ENCODE measurements at places on chromosomes 3 and 15.

DNA sequence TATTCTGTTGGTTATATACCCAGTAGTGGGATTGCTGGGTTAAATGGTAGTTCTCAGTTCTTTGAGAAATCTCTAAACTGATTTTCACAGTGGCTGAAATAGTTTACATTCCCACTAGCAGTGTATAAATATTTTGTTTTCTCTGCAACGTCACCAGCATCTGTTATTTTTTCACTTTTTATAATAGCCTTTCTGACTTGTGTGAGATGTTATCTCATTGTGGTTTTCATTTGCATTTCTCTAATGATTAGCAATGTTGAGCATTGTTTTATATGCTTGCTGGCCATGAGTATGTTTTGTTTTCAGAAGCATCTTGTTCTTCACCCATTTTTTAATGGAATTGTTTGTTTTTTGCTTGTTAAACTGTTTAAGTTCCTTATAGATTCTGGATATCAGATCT, 612.7 kb upstream of the SGO1 start:
- no peak for DNase-seq

DNA sequence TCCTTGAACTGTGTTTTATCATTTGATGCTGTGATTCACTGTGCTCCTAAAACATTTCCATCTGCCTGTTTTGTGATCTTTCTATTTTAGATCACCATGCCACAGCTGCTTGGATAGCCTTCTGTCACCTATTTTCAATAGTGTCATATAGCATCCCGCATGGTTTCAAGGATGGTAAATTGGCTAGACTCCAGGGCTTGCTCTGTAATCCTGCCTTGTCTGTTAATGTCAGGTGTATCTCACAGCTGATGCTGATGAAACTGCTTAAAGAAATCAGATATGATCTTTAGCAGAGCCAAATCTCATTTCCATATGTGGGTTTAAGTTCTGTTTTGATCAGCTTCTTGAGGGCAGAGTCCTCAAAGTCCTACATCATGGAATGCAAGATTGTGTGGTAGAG, 182.2 kb downstream of the UBE2E2 start:
- DNase-seq, result no peak

- DNase-seq, result no peak
Observed at GRCh38 chr3:153681057-153681456, 440.1 kb upstream of the ARHGEF26 start.

DNA sequence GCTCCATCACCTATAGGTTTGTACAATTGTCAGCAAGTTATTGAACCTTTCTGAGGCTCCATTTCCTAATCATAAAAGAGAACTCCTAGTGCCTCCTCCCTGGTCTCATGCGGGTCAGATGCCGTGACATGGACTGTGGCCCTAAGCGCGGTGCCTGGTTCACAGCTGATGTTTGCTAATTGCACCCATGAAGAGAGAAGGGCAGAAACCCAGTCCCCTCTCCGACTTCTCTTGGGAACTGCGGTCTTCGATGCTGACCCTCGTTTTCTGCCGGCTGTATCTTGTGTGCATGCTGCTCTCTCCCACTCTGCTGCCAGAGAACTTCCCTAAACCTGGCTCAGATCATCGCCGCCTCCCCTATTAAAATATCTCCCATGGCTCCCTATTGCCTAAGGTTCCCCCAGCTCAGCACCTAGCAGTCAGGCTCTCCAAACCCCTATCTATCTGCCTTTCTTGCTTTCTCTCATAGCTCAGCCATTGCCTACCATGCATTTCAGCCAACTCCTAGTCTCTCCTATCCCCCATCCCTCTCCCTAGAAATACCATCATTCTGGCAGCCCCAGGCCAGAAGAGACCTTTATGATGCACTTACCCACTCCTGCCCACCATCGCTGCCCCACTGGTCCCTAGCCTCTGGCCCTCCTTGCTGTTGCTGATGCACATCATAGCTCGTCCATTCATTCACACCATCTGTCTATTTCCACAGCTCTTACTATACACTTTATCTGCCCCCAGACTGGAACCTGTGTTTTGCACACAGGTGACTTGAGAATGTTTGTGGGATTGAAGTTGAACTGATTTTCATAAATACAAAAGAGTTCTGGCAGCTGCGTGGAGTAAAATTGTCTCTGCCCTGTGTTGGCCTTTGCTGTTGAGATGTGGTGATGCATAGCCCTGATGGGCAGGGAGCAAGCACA, 6.6 kb downstream of the ISG20 start:
- DNase-seq, result peak; percentile 4

DNA sequence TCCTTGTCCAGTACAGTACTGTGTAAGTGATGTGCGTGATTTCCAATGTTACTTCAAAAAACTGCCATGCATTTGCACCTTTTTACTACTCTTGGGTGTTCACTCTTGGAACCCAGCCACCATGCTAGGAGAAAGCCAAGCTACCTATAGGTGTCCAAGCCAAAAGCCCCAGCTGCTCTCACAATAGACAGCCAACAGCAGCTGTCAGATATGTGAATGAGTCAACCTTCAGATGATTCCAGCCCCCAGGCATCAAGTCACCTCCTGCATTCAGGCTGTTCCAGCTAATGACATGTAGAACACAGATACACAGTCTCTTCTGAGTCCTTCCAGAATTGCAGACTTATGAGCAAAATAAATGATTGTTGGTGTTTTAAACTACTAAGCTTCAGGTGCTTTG, 417.7 kb upstream of the TGFBR2 start:
- DNase-seq, result no peak

- DNase-seq, result no peak
Observed at GRCh38 chr3:193932136-193932535, 203.8 kb upstream of the HES1 start.

GRCh38 chr3:39541442-39541841, 74.0 kb downstream of the MOBP start:
- DNase-seq, result no peak

DNA sequence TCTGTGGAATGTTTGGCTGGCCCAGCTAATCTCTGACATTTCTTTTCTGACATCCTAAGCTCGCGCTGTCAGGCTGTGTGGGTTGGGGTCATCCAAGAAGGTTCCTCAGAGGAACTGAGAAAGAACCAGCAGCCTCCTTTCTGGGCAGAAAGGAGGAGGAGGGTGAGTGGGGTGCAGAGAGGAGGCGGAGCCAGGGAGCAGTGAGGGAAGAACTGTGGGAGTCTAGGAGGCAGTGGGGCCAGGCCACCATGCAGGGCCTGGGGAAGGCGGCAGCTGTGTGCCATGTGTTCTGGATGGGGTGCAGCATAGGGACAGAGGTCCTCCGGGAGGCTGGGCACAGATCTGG, 5.3 kb downstream of the SEMA7A start:
- DNase-seq, result no peak

- DNase-seq, result no peak
Observed at GRCh38 chr3:197203714-197204146, 94.7 kb downstream of the DLG1 start.

Data from stimulated activated naive CD8-positive, alpha-beta T cell treated with anti-CD3 and anti-CD28 coated beads, Interleukin-15, amount 100 ng/mL, for 72 hours (primary cell).